Ovary (tissue), 10 donors: ENCODE measurements at places on chromosomes 6 and 20.

- no peak for DNase-seq
These were observed 14.8 kb downstream of the TRIM31 start for GRCh38 chr6:30097902-30098768.

DNA sequence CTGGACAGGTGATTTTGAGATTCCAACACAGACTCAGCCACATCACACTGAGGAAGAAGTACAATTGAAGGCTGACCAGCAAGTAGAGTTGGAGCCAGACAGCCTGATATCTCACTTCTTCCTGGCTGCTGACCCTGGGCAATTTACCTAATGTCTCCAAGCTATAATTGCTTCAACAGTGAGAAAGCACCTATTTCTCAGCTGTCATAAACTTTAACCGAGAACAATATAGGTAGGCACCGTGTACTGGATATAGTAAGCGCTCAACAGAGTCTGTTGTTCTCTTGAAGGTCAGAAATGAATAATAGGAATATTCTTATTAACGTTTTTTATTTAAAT is 28.3 kb downstream of the STX7 start:
- DNase-seq, result no peak

DNA sequence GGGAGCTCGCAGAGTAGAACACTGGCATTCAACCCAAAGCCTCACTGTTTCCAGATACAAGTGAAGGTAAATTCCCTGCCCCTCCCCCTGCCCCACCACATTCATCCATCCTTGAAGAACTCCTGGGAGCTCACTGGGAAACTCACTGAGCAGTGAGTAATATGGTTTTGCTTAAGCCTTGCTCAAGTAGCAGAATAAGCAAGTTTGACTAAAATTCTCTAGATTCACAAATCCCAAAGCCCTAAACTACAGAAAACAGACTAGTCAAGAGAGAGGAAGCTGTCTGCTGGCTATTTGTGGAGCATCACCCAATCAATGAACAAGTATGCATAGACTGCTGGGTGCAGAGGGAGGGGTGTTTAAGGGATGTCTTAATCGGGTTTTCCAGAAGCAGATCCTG is 82.1 kb downstream of the UNC5CL start:
- DNase-seq, result no peak

DNA sequence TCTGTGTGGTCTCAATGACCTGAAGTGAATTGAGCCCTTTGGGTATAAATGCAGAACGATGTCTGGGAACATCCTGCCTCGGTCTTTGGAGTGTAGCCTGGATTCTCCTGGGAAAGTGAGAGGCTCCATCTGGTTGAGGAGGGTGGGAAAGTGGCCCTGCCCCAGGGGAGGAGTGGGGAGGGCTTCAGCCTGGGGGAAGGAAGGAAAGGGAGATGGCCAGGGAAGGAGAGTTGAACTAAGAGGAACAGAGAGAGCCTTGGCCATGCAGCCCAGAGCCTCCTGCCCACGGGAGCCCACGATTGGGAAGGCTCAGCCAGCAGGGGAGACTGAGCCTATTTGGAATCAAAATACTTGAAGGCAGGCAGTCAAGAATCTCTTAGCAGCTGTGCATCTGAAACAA is 2.3 kb upstream of the EPB41L1 start:
- DNase-seq, result no peak

DNA sequence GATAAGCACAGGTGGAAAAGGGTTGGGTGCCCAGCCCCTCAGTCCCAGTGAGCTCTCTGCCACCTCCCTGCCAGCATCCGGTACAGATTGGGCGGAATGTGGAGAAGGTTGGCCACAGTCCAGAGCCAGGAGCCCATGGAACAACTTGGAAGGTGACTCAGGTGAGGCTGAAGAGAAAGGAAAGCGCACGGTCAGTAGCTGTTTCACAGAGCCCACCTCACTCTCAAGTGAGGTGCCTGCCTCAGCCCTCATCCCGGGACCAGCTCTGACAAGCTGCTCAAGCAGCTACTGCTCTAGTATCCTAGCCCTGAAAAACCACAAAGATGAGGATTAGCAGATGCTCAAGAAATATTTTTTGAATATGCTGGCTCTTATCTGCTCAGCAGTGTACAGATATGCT is 1.1 kb upstream of the MMP24OS start:
- DNase-seq, result no peak

- DNase-seq, result no peak
These were observed 123.7 kb downstream of the MRPL14 start for GRCh38 chr6:44003345-44004061.

- no peak for DNase-seq
These were observed 335.1 kb downstream of the HDGFL1 start for GRCh38 chr6:22904431-22904830.

GRCh38 chr6:558089-558488 is 98.8 kb downstream of the HUS1B start:
- DNase-seq, result no peak

GRCh38 chr20:10329387-10330005 is 104.5 kb downstream of the MKKS start:
- DNase-seq, result no peak

DNA sequence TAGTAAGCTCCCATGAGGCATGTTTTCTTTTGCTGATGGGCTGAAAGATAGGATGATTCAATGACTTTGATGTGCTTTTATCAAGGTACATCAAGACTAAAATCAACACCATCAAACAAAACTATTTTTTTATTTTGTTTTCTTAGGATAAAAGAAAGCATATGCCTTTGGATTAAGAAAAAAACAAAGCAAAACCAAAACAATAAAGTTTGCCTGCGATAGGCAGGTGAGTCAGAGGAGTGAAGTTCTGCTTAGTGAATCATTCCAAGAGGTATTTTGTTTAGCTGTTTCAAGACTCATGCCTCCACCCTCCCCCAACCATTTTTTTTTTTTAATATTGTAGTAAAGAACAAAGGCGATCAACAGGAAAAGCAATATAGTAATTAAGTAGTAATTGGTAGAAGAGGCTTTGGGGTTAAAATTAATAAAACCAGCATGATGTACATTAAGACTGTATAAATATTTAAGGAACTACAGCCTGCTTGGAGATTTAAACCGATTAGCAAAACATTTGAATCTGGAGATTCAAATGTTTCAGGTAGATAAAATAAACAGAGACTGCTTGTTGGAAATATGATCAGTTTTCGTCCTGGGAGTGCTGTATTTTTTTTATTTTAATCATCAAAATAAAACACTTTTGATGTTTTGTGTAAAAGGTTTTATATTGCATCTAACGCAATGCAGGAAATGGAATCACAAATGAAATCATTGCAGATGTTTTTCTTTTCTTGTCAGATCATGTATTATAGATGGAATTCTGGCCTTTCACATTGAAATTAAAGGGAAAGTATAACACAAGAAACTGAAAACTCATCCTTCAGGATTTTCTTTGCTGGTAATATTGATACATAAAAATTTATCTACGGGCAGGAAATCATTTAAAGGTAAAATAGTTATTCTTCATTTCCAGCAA is 482.3 kb upstream of the MANEA start:
- no peak for DNase-seq

DNA sequence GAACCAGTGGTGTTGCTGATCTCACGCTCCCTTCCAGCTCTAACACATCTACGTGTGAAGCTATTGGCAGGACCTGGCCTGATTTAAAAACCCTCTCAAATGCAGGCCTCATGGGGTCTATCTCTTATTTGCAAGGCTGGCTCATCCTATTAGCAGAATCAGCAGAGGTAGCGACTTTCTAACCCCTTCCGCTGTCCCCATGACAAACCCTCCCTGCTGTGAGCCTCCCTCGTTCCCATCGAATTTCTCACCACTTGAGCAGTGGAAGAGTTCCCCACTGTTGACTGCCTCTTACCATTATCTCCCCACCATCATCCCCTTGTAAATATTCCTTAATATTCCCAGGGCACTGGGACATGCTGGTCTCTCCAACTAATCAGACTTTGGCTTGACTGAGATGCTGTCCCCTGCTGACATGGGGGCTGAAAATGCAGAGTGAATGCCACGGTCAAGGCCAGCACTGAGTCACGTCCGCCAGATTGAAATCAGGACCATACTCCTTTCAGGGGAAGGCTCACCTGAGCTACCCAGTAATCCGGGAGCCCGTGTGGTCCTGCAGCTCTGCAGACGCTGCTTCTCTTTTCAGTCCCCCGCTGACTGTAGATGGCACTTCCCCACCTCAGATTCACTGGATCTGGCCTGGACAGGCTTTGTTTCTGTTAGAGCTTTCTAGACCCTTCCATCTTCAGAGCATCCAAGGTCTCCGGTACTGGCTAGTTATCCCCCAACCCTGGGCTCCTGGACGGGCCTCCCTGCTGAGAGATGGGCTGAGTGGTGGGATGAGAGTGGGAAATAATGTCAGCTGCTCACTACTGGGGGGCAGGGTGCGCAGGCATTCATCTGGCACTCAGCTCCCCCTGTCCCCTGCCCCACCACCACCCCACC is 23.1 kb downstream of the AAR2 start:
- no peak for DNase-seq

DNA sequence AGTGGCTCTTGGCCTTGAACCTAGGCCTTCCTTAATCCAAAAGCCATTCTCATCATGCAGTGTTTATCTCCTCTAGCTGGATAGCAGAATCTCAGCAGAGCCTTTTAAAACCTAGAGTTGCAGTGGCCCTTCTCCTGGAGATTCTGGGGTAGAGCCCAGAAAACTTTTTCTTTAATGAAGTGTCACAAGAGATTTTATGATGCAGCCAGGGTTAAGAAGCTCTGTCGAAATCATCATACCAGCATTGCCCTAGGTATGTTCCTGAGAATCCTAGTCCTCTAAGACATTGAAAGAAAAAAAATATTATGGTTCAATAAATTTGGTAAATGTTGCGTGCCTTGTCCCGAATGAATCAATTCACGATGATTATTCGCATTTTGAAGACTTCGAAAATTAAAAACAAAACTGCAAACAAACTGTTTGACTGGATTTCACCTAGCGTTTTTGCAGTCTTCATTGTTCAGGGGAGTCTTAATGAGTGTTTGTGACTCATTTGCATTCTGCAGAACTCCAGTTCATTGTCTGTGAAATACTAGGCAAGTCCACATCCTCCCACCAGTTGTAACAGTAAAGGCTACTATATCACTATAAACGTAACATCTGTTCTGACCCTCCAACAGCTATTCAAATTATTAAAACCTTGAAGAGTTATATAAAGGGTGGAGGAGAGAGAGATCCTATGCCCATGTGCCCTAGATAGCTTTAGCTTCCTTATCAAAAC is 198.6 kb downstream of the UST start:
- DNase-seq, result no peak

- no peak for DNase-seq
These were observed 299.1 kb downstream of the FOXC1 start for GRCh38 chr6:1908784-1909183.

DNA sequence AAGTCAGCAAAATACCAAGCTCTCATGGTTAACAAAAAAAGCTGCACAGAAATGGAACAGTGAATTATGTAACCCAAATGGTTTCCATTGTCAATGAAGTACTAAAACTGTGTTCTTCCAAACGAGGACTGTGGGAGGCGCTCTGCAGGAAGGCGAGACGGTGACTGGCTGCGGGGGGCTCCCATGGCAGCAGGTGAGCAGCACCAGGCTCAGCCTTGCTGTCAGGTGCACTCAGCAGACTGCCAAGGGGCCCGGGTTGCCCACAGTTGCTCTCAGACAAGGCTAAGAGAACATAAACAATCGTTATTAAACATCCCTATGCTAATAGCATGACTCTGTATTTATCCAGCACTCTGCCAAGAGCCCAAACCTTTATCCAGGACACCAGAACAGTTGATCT is 630.3 kb upstream of the ARID1B start:
- DNase-seq, result no peak

- DNase-seq, result no peak
These were observed 24.0 kb upstream of the NPBWR2 start for GRCh38 chr20:64131406-64131805.

DNA sequence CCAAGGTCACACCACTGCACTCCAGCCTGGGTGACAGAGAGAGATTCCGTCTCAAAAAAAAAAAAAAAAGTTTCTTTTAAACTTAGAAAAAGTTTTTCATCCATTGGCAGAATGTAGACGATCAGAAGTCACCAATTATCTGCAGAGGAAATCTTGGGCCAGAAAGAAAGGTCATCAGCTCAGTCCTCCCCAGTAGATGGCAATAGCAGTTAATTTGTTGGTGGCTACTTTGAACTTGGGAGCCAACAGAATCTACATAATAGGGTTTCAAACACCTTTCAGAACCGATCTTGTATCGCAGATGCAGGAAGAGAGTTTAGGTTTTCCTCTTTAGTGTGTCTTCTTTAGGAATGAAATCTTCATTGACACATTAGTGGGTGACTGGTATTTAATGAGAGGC is 41.7 kb downstream of the LBP start:
- no peak for DNase-seq

DNA sequence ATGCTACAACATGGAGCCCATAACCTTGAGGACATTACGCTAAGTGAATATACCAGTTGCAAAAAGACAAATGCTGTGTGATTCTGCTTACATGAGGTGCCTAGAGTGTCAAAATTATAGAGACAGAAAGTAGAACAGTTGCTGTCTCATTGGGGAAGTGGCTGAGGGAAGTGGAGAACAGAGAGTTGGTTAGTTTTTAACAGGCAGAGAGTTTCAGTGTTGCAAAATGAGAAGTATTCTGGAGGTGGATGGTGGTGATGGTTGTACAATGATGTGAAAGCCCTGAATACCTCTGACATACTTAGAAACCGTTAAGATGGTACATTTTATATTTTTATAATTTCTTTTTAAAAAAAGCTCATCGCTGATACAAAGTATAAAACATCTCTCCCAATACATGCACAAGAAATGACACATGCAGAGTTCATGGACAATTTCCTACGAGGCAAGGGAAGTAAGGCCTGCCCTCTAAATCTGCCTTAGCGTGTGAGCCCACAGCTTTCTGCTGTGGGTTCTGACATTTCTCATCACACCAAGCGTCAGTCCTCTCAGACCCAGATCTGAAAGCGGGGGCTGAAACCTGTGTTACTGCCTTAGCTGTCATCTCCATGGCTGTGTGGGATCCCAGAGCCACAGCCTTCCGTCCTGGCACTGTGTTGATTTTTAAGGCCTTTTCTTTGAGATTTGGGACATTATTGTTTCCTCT is 126.0 kb downstream of the RNASET2 start:
- no peak for DNase-seq

DNA sequence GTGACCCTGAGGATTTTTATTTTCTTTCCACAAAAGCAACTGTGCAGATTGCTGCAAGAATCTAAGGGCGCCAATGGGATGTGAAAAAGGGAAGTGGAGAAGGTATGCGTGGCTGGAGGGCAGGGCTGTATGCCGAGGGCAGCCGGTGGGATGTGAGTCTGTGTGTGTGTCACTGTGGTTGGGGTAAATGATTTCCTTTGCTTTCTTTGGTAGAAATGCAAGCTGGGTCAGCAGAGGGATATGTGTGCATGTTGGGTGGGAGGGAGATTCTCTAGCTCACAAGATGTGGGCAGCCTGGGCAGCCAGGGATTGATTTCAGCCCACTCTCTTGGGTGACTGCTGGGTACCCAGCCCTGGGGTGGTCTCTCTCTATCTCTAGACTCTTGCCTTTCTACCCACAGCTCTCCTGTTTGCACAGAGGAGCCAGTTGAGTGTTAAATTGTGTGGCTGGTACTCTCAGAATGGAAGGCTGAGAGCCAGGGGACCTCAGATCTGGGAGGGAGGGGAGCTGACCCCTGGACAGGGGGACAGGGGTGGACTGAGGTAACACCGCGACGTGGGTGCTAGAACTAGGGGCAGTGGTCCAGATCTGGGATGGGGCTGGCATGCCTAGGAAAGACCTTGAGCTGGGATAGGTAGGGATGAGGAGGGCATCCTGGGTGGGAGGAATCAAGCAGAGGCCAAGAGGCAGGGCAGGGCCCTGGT is 136.8 kb upstream of the RNF24 start:
- DNase-seq, result no peak
